ENCODE measurements at places on chromosomes 1 and 21.
A peak's percentile ranks its signal among the peaks of the same experiment; 100 is the strongest.

GRCh38 chr1:110606657-110607535, 738 bp upstream of the KCNA2 start:
- peak; percentile 72 for DNase-seq

GRCh38 chr21:31351960-31352359, 7.9 kb upstream of the TIAM1 start:
- DNase-seq = no peak

GRCh38 chr1:222284466-222284865, 263.4 kb downstream of the HHIPL2 start:
- no peak for DNase-seq

- peak; percentile 64 for DNase-seq
Measured at GRCh38 chr1:15833069-15833679, 14.3 kb upstream of the SPEN start.

DNA sequence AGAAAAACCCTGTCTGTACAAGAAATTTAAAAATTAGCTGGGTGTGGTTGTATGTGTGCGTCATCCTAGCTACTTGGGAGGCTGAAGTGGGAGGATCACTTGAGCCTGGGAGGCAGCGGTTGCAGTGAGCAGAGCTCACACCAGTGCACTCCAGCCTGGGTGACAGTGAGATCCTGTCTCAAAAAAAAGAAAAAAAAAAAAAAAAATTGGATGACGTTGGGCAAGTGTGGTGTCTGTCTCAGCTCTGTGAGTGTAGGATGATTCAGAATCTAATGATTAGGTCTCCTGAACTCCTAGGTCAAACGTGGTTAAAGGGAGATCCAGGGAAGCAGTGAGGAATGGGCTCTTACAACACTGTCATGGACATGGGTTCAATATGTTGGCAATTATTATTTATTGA, 435.9 kb downstream of the KIF26B start:
- no peak for DNase-seq

DNA sequence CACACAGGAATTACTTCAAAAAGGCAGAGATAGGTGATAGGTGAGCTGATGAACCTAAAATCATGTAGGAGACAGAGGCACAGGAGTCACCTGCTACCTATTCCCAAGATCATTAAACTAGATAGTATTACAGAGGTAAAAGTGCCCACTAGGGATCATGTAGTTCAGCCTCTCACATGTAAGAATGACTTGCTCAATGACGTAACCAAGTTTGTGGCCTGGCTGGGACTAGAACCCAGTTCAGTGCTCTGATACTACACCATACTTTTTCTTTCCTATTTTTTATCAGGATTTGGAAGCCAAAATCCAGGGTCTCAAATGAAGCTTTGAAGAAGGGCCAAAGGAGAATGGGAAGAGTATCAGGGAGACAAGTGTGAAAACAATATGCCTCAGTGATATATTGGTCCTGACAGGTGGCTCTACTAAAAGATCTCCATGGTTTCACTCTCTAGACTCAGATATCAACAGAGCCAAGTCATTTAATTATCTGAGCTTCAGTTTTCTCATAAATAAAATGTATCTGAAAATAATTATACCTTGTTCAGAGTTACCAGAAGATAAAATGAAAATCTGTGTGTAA, 87.3 kb upstream of the SLFNL1 start:
- DNase-seq = peak; percentile 22

DNA sequence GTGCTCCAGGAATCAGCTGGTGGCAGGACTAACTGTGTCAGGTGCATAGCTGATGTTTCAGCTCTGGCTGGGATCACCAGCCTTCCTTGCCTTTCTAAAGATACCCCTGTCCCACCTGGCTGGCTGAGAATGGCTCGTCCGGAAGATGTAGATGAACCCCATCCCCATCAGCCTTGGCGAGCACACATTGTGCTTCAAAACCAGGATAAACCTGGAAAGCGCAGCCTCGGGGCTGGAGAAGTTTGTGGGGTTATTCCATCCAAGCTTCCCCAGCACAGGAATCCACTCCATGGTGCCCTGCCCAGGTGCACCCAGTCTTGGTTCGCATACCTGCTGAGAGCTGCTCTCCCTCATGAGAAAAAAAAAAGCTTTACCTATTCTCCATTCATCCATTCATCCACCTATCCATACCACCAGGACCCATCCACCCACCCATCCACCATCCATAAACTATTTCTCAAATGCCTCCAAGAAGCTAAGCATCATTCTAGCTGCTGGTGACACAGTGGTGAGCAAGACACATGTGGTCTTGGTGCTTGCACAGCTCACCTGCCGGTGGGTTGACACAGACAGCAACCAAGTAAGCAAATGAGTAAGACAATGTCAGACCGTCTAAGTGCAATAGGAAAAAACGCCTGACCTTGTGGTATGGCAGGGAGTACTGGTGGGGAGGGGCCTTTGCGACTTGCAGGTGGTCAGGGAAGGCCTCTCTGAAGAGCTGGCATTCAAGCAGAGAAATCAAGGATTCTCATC, 94.0 kb downstream of the DMRTB1 start:
- DNase-seq = no peak

GRCh38 chr21:38909929-38910328, 104.2 kb downstream of the ETS2 start:
- DNase-seq = no peak

DNA sequence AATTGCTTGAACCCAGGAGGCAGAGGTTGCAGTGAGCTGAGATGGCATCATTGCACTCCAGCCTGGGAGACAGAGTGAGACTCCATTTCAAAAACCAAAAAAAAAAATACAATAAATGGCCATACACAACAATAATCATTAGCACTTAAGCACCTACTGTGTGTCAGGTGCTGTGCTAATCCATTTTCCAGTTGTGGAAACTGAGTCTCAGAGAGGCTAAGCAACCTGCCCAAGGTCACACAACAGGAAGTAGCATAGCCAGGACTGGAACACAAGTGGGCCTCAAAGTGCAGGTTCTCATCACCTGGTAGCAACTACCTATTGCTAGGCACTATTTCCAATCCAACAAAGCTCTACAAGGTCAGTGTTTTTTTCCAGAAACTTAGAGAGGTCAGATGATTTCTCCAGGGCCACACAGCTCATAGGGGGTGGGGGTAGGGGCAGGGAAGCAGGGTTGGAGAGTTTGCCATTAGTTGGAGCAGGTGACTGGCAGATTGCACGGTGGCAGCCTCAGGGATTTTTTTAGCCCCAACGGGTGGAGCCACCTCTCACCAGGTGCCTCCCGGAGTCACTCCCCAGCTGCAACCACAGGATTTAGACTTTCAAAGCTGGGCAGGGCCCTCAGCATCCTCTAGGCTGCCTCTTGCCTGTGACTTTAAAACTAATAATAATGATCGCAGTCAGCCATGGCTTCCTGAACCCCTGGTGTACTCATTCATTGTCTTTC, 52.5 kb upstream of the ID3 start:
- no peak for DNase-seq

- peak; percentile 58 for DNase-seq
Measured at GRCh38 chr1:205542367-205542766, 37.9 kb downstream of the CDK18 start.

DNA sequence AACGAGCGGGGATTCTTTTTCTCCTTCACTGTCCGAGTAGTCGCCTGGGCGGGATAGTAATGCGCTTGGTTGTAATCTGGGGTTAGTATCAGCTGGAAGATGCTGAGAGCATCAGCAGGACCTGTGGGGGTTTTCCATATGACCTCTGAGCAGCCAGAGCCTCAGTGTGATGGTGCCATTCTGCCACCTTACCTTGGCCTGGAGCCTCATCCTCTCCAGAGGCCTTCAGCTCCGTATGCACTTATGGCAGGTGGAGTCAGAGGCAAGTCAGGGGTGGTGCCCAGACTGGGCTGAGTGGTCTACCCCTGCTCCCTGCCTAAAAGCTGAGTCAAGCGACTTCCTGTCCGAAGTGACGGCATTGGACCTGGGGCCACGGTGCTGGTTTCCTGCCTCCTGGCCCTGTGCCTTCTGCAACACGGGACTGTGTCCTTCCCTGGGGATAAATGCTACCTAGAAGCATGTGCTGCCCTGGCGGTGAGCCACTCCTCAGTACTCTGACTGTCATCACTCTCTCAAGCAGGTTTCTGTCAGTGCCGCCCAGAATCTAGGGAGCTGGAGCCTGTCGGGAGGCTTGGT, 24.7 kb downstream of the TENT5C start:
- no peak for DNase-seq

GRCh38 chr1:98662356-98662670, 792 bp downstream of the SNX7 start:
- DNase-seq = no peak

GRCh38 chr1:172212124-172212523, 208.4 kb upstream of the C1orf105 start:
- DNase-seq = no peak

GRCh38 chr1:67314696-67315095, 7.0 kb downstream of the IL12RB2 start:
- peak; percentile 47 for DNase-seq

- DNase-seq = no peak
Measured at GRCh38 chr1:190453550-190453949, 24.1 kb downstream of the BRINP3 start.

GRCh38 chr1:156586892-156587477, 4.6 kb upstream of the NAXE start:
- no peak for DNase-seq

DNA sequence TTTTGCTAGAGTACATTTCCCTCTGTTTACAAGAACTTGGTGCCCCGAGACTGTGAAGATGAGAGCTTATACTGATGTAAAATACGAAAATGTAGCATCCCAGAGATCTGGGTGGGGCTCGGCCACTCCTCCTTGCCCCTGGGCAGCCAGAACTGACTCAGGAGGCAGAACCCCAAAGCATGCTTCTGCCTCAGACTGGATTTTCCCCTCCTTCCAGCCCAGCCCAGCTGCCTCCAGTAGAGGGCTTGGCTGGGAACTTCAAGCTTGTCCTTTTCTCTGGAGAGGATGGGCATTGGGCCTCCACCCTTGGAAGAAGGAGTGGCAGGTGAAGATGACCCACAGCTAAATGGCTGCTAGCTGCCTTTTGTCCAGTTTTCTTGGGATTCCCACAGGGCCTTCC, 24.3 kb upstream of the BTG2 start:
- peak; percentile 69 for DNase-seq

DNA sequence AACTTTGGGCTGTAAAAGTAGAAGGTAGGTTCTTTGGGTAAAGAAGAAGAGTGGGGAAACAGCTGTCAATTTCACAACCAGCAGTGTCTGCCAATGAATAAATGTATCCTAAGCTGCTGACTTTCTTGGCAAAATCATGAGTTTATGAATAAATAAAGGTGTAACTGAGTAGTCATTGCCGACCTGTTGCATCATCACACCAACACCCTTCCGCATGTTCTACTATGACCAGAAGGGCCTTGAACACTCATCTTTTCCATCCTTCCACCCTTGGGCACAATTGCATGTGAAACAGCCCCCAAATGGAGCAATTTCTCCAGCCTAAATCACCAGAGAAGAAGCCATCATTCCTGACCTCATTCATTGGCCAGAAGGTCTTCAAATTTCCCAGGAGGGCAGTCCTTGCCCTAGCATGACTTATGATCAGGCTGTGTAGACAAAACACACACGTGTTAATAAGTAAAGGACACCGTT, 31.2 kb upstream of the QSOX1 start:
- DNase-seq = peak; percentile 23

- DNase-seq = no peak
Measured at GRCh38 chr21:37000381-37000780, 6.1 kb upstream of the RIPPLY3 start.

GRCh38 chr21:37072274-37072987, 440 bp downstream of the PIGP start:
- no peak for DNase-seq

GRCh38 chr1:66168467-66168887, 365.5 kb upstream of the SGIP1 start:
- no peak for DNase-seq

- DNase-seq = no peak
Measured at GRCh38 chr1:205692423-205692822, 12.1 kb upstream of the SLC45A3 start.

DNA sequence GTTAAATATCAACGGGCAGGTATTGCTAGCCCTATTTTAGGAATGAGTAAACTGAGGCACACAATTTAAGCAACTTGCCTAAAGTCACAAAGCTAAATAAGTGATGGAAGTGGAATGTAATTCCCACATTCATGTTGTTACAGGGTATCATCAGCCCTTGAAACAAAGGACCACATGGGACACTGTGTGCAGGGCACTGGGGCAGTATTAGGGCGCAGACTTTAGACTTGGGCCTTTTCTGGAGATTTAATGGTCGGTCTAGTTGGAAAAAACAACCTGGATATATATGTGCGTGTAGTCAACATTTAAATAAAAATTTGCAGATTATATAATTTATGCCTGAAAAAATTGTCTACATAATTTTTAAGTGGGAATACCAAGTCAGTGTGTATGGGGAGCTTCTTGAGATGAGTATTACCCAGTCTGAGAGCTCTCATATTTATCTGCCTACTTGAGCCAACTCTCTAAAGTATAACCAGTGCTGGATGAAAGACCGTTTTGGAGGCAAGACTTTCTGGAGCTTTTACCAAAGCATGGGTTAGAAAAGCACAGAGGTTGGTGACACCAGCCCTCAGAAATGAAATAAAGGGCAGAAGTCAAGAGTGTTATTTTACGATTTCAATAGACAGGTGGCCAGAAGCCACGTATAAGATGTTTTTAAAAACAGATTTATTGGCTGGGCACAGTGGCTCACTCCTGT, 1.6 kb downstream of the KDM1A start:
- no peak for DNase-seq

- DNase-seq = no peak
Measured at GRCh38 chr1:200856716-200857357, 15.9 kb upstream of the GPR25 start.

DNA sequence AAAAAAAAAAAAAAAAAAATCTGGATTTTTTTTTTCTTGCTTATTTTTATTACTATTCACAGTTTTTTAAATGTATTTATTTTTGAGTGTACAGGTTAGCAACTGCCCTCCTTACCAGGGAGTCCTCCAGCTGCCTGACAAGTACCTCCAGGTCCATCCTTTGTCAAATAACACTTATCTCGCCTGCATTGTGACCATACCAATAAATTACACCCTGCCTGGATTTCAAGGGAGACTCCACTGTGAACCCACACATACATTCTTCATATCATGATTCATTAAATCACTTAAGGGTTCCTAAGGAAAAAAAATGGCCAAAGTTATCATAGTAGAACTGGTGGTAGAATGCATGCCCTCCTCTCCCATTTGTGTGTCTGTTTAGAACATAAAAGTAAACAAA, 38.4 kb downstream of the EEIG2 start:
- DNase-seq = no peak

DNA sequence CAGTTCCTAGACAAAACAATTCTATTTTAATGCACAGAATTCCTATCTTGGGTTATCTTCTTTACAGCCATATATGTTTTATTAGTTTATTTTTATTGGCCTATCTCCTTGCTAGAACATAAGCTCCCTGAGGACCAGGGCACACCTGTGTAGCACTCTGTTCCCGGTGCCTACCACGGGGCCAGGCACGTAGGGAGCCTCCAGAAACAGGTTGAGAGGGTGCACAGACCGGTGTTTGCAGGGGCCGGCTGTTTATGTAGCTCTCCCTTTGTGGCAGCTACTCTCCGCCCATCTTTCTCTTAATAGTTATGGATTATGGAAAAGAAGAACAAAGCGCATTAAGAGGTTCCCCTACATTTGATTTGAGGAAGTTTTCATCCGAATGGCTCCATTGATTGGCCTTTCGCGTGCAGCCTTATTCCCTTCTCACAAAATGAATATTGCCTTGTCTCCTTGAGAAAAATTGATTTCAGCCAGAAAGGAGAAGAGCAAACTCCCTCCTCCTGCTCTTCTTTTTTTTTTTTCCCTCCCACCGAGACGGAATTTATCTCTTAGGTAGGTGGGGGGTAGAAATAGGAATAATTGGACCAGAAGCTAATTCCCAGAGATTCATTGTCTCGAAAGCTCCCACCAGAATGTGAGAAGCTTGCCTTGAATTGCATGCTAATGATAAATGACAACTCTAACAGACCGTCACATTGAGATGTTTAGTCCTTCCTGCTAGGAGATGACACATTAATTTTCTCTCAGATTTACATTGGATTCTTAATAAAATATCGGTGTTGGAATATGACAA, 447.4 kb downstream of the CAMTA1 start:
- no peak for DNase-seq

All from suppressor macrophage treated with lipopolysaccharide for 1 hour (primary cell).